ENCODE measurements at places on chromosomes 2 and 18.

- DNase-seq: no peak
Measured at GRCh38 chr2:69954084-69954483, 7.3 kb downstream of the ASPRV1 start.

- no peak for DNase-seq
Measured at GRCh38 chr18:21341141-21341540, 99.1 kb downstream of the GREB1L start.

- no peak for DNase-seq
Measured at GRCh38 chr2:97848306-97848705, 134.9 kb downstream of the ZAP70 start.

GRCh38 chr2:20551945-20552328, 99.0 kb downstream of the HS1BP3 start:
- no peak for DNase-seq

DNA sequence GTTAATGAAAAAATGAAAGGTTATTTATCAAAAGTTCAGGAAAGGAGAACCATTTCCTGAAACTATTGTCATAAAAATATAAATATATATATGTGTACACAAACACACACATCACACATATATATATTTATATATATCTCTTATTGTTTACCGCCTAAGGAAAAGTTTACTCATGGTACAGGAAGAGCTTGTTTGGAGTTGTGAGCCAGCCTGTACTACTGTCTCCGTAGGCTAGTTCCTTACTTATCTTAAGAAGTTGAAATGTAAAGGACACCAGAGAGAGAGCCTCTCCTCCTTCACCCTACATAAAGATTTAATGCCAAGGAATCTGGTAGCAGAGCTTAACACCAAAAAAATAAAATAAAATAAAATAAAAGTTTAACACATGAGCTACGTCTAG, 19.6 kb downstream of the DSC1 start:
- DNase-seq: no peak

GRCh38 chr2:62447411-62447810, 58.6 kb downstream of the TMEM17 start:
- no peak for DNase-seq

DNA sequence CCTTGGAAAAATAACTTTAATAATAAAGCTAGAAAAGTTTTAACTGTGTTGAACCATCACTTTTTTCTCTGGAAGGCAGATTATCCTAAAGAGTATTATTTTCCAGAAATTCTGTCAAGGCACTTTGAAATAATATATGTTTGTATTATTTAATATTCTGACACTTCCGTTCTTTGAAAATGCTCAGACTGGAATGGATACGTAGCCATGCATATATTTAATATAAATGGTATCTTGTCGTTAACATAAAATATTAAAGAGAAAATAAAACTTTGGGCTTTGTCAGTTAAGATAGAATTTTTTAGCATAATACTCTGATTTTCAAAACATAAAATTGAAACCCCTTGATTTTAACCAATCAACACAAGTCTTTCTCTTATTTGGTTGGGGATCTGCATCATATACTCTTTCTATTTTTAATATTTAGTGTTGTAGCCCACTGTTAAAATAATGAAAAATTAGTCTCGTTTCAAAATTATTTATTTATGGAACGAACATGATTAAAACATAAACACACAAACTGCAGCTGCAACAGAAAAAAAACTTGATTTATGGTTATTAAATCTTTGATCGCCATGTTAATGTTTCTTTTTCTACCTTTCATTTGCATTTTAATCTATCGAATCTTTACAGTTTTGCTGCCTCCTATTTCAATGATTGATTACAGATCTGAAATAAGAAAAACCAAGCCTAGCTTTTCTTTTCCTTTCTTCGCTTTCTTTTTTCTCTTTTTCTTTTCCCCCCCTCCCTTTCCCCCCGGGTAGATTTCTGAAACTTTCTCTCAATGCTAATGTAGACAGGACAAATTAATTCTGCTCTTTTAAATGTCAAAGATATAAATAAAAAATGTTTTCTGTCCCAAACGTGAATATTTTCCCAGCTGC, 145.5 kb downstream of the MEIS1 start:
- no peak for DNase-seq

DNA sequence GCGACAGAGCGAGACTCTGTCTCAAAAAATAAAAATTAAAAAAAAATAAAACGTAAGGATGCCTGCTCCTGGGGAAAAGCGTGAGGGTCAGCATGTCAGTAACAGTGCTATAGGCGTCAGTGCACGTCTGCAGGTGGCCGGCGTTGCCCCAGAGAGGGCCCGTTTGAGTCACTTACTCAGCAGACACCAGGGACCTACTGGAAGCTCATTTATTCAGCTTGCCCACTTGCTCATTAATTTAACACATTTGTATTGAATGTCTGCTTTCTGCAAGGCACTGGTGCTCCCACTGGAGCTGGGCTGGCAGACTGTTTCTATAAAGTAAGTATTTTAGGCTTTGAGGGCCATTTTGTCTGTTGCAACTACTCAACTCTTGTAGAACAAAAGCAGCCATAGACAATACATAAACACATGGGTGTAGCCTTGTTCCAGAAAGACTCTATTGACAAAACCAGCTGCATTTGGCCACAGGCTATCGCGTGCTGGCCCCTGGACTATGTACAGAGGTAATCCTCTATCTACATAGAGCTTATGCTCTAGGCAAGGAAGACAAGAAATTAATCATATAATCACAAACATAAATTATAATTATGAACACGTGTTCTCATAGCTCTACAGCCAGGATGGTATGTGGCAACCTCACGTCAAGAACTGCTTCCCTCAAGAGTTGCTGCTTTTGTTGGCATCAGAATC, 73.2 kb downstream of the KLHL29 start:
- no peak for DNase-seq

DNA sequence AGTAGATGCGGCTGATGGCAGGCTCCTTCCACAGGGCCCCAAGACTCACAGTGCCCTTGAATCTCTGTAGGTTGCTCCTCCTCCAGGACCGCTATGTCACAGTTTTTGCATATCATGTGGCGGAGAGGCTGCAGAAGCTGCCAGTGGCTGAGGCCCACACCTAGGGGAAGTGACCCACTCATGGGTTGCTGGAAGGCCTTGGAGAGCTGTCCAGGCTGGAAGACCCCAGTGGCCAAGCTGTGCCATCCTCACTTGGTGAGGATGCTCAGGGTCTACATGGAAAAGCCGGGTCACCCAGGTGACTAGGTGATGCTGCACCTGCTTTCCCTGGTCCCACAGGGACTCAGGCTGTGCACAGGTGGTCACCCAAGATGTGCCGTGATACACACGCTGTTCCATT, 90.6 kb downstream of the SEPTIN10 start:
- DNase-seq: no peak

GRCh38 chr18:49565612-49566011, 3.8 kb downstream of the LIPG start:
- DNase-seq: no peak

- no peak for DNase-seq
Measured at GRCh38 chr2:145799595-145800108, 1279.7 kb upstream of the ZEB2 start.

GRCh38 chr2:14806613-14807012, 174.1 kb downstream of the LRATD1 start:
- DNase-seq: no peak

- no peak for DNase-seq
Measured at GRCh38 chr18:59961070-59961469, 61.3 kb downstream of the PMAIP1 start.

DNA sequence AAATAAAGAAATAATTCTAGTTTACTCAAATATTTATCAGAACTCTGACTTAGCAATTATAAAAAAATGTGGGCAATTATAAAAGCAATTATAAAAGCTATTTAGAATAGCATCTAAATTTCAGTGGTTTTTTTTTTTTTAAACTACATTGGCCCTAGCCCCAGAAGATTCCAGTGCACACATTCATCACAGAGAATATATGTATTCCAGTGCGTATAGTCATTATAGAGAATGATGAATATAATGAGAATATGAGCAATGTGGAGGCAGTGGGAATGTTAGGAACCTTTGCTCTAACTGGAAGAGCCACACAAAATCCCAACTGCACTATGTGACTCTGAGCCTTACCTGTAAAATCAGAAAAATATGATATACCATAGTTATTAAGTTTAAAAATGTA, 10.5 kb downstream of the MAP3K2 start:
- no peak for DNase-seq

DNA sequence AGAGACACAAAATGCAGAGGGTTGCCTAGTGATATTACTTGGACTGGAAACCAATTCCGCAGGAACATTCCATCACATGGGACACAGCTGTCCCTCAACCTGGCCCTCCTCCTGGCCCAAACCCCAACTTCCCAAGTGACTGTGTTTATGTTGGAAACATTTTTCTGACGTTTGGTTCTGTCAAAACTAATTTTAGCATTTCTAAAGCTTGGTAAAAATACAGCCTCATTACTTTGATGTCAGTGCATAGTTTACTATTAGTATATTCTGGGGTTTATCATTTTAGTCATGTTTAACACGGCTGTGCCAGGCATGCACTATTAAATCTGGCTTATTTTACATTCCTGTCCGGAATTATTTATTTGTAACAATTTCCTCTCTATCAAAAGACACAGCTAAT, 69.9 kb downstream of the GLI2 start:
- no peak for DNase-seq

- DNase-seq: no peak
Measured at GRCh38 chr2:160375802-160376469, 117.7 kb downstream of the RBMS1 start.

DNA sequence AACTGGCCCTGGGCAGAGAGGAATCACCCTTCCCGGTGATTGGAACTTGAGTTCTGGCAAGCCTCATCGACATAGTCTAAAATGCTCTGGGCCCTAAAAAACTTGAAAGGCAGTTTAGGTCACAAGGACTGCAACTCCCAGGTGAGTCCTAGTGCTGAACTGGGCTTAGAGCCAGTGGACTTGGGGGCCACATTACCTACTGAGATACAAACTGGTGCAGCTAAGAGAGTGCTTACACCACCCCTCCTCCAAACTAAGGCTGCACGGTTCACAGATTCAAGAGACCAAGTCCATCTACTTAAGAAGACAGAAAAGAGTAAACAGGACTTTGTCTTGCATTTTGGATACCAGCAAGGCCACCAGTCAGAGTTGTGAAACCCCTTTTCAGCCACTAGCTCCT, 25.3 kb downstream of the ZNF519 start:
- DNase-seq: no peak

- no peak for DNase-seq
Measured at GRCh38 chr2:157447031-157447430, 3.1 kb upstream of the CYTIP start.

DNA sequence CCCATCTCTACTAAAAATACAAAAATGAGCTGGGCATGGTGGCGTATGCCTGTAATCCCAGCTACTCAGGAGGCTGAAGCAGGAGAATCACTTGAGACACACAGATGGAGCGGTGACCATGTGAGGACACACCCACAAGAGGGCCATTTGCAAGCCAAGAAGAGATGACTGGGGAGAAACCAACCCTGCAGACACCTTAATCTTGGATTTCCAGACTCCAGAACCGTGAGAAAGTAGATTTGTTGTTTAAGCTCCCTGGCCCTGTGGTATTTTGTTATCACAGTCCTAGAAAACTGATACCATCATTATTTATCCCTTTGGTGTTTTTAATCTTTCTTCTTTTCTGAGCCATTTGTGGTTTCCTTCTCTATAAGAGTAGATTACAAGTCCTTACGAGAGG, 88.6 kb upstream of the ID2 start:
- no peak for DNase-seq

GRCh38 chr2:77270433-77270832, 251.7 kb downstream of the LRRTM4 start:
- DNase-seq: no peak

DNA sequence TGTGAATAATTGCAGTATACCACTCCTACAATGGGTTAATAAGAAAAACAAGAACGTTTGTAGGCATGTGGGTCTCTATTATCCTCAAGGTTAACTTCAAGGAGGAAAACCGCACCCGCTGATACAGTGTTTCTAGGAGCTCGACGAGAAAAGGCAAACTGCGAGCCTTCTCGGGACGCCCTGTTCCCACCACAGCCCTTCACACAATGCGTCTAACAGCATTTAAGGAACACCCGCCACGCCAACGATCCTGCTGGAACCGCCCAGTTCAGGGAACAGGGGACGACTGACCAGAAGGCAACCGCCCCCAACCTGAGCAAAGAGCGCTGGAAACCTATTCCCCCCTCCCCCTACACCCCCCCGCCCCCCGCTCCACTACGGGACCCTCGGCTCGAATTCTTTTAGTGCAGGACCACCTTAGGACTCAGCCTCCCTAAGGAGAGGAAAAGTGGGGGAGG, 710 bp upstream of the TMSB10 start:
- DNase-seq: peak; percentile 51

Data from activated T-cell treated with anti-CD3 and anti-CD28 coated beads, Interleukin-2, amount 50 U/mL, for 1 hour (primary cell).